Thymus (tissue), 14 donors: ENCODE measurements at places on chromosomes 11 and 22.

DNA sequence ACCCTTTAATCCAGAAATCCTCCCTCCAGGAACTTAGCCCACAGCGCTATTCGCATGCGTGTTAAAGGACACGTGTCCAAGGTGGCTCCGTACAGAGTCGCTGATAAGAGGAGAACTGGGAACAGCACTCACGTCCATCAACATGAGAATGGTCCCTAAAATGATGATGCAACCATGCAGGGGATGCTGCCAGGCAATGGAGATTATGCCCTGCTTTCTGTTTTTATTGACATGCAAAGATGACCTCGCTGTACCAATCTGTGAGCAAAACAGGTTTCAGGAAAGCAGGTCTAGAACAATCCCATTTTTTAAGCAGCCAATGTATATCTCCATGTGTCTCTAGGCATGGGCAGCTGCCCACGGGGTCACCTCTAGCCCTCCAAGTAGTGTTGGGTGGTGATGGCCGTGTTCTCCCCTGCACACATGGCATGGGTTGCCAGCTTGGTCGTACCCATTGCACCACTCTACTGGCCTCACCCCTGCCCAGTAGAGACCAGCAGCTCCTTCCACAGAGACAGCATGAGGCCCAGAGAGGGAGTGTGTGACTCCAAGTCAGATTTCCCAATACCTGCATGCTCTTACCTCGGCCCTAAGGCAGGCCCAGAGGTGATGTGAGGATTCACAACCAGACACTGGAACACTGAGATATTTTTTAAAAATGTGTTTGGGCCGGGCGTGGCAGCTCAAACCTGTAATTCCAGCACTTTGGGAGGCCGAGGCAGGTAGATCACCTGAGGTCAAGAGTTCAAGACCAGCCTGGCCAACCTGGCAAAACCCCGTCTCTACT lies 68.3 kb upstream of the LINC01488 start:
- no peak for DNase-seq

DNA sequence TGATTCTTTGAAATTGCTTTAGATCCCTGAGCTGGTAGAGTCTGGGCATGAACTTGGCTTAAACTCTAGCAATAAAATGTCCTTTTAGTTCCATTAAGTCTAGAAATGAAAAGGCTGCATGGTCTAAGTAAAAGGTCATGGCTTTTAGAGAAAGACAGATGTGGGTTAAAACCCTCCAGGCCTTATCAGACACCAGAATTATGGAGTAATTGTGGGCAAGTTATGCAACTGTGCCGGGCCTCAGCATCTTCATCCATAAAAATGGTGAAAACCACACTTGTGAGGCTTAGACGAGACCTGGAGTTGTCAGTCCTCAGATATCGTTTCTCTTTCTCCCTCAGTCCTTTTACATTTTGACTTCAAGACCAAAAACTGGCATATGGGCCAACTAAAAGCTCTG lies 597.9 kb upstream of the KIRREL3 start:
- no peak for DNase-seq

DNA sequence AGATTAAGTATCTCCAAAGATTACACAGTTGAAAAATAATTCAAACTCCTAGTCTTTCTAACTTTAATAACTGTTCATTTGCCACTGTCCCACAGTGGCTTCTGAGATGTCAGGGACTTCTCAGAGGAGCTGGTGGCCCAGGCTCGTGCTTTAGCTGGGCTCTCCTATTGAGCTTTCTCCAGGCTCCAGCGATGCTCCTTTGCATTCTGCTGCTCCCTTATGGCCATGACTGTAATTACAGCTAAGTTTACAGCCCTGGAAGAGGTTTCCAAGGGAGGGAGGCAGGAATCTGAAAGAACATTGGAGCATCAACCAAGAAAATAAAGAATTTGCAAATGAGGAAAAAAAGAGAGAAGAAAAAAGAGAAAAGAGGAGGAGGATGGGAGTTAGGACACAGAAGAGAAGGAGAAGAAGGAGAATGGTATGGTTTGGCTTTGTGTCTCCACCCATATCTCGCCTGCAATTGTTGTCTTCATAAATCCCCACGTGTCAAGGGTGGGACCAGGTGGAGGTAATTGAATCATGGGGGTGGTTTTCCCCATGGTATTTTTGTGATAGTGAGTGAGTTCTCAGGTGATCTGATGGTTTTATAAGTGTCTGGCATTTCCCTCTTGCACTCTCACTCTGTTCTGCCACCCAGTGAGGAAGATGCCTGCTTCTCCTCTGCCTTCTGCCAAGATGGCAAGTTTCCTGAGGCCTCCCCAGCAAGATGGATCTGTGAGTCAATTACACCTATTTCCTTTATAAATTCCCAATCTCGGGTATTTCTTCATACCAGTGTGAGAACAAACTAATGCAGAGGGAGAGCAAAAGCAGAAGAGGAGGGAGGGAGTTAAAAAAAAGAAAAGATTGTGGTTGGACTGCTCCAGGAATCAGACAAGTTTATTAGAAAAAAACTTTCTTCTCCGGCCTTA lies 857.0 kb downstream of the KCNA4 start:
- DNase-seq, result no peak

DNA sequence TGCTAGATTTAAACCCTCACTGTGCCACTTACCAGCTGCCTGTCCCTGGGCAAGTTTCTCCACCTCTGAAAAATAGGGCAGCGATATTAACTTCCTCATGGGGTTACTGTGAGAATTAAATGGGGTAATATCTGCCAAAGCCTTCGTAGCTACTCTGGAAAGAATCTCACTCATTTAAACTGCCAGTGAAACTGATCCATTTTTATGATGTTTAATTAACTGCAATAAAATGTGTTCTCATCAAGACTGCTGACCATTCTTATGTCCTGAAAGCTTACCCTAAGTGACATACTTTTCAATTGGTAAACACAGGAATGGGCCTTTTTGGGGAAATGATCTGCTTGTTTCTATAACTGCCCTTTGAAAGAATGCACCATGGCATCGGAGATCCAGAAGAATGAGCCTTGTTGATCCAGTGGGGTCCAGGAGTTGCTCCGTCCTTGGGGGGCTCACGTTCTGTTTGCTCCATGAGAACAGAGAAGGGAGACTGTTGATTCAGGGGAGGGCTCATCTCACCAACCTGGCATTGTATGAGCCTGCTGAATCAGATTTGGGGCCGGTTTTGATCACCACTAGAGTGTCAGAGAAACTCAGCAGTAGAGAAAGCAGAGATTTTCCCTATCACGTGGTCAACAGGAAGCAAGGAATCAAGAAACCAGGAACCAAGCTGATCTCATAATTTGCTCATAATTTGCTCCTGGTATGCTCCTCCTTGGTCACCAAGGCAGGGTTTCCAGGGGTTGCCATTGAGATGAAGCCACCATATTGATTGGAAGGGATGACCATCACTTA lies 7.0 kb upstream of the CCDC86 start:
- no peak for DNase-seq

- no peak for DNase-seq
Measured at GRCh38 chr11:44104481-44105294, 9.2 kb downstream of the EXT2 start.

DNA sequence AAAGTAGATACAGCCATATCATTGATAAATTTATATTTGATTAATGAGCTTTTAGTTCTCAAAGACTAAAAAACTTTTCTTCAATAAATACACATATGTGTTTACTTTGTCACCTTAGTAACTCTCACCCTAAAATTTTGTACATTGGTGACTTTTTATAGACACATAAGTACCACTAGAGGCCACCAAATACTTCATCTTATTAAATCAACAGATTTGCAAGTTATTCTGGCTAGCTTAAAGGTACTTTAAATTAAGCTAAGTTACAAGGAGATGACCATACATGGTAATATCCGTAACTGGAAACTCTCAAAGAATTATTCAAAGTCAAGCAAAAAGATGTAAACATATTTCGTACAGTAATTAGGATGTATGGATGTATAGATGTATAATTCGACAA lies 112.2 kb downstream of the SBF2 start:
- no peak for DNase-seq

DNA sequence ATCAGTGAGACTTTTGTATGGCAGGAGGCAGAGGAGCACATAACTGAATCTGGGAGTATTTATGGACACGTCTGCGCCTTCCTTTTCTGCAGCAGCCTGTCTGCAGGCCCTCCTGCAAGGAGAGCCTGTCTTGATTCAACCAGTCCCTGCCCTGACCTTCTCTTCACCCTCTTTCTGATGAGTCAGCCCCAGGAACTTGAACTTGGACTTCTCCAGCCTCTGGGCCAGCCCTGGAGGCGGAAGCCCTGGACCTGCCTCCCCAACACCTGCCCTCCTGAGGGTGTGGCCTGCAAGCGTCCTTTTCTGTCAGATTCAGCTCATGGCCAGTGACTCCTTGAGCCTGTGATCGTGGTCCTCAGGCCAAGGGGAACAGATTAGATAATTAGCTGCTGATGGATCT lies 20.0 kb downstream of the DAGLA start:
- DNase-seq, result no peak

- no peak for DNase-seq
Measured at GRCh38 chr11:113504586-113504985, 29.4 kb upstream of the DRD2 start.

DNA sequence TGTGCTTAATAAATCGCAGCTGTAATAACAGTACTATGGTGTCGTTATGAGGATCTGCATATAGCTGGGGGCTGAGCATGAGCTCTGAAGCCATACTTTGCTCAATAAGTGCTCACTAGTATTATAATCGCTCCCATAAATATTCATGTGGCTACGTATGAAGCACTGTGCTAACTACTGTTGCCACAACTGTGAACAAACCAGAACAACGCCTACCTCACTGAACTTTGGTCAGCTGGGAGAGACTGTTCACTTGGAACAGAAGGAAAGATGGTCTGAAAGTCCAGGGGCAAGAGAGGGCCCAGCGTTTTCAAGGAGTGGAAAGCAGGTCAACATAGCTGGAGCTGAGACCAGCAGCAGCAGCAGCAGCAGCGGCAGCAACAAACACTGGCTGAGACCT lies 141.6 kb downstream of the EFCAB6 start:
- DNase-seq, result no peak

GRCh38 chr11:69359735-69360480 lies 66.0 kb downstream of the MYEOV start:
- no peak for DNase-seq

DNA sequence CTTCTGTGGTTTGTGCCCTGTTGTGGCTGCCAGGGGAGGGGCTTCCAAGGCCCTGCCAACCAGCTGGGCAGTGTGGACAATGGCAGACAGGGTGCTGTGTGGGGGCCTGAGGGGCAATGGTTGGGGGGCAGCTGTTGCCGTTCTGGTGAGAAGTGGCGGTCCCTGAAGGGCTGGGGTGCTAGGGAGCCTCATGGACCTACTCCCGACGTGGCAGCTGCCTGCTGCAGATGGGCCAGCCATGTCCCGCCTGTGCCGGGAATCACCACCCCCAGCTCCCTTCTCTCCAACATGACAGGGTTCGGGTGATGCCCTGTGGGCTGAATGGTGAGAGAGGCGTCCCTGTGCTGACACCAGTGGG lies 74.2 kb downstream of the KCNQ1 start:
- DNase-seq, result no peak

DNA sequence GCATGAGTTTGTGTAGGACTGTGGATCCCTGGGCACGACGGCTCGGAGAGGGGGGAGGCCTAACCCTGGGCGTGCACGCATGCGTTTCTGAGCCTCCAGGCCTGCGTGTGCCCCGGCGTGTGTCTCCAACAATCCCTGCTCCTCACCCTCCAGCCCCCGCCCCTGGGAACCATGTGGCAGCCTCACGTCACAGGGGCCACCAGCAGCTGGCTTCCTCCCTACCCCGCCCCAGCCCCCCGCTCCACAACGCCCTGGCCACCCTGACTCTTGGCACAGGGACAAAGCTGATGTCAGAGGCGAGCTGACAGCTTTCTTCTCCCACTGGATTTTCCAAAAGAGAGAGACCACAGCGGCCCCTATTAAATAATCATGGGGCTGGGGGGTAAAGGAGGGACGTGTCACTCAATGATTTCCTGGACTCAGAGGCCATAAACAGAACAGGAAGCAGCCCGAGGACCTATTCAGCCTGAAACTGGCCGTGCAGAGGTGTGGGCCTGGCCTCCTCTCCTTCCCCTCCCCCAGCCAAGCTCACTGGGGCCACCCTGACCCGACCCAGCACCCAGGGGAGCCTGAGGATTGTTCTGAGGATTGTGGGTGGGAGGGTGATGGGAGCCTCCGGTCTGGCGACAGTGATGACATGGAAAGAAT lies 6.8 kb upstream of the LIF start:
- DNase-seq, result no peak

DNA sequence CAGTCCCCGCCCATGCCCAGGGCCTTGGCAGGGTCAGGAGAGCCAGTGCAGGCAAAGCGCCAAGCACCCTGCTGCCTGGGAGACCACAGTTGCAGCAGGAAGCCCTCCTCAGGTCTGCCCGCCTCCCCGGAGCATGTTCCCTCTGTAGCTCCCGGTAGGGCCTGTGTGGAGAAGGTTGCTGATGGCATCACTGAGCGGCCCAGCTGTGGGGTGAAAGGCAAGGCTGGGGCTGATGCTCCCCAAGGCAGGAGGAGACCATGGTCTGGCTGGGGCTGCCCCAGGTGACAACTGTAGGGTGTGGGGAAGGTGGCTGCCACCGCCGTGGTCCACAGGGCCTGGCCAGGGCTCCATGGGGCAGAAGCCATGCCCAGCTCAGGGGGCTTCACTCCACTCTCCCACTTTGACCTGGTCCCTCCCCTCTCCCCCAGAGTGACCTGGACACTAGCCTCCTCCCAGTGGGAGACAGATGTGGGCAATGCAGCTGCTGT lies 53.0 kb downstream of the CDKN1C start:
- DNase-seq, result no peak

DNA sequence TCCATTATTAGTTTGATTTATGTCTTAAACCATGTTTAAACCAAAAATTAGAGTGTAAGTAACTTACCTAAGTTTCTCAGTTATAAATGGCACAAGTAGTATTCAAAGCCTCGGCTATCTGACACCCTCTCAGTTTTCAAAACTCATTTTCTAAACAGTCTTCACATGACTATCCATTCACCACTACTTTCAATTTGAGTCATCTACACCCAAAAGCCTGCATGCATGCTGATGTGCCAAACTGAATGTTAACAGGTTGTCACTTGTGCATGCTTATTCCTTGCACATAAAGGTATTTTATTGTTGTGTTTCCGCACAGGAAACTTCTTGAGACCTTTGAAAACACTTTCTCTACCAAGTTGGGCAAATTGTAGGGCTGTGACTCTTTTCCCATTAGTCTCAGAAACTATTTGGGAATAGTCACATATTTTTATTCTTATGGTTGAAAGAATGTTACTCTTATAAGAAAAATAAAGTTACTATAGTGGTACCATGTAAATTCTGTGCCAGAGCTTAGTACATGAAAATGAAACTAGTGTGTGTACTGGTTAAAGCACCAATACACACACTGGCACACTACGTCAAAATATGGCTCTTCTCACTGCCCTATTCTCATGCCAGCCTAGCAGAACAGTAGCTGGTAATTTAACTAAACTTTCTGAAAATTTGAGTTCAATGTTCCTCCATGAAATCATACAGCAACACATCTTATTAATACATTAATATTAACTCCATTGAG lies 2.2 kb upstream of the OR51E2 start:
- no peak for DNase-seq
